Activated CD8-positive, alpha-beta memory T cell treated with anti-CD3 and anti-CD28 coated beads for 4 hours (primary cell): ENCODE measurements at places on chromosomes 4 and X.

DNA sequence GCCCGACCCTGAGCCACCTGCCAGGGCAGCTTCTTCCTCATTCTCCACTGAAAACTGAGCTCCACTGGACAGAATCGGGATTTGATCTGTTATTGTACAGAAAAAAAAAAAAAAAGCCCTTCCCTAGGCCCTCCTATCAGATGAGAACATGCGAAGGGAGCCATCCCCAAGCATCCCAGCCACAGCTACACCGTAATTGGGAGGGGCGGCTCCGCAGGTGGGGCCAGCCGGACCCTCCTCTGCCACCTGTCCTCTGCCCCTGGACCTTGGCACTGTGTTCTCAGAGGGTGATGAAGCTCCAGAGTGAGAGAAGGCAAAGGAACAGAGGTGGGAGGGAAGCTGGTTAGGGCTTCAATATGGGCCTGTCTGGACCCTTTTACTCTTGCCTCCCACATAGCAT, 240.0 kb upstream of the PSAPL1 start:
- DNase-seq = no peak

DNA sequence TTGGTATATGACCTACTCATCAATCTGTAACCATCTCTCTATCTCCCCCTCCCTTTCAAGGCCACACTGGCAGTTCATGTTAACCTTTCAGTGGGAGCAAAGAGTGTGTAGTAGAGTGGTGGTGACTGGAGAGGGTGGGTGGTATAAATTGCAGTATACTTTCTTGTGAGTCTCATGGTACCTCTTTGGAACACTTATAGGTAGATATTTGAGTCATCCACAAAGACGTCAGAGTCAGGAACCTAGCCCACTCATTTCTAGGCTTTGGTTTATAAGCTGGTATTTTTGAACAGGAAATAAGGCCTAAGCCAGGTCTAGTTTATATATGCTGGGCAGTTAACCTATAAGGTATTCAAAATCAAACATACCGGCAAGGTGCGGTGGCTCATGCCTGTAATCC, 36.3 kb downstream of the RLIM start:
- DNase-seq = no peak

DNA sequence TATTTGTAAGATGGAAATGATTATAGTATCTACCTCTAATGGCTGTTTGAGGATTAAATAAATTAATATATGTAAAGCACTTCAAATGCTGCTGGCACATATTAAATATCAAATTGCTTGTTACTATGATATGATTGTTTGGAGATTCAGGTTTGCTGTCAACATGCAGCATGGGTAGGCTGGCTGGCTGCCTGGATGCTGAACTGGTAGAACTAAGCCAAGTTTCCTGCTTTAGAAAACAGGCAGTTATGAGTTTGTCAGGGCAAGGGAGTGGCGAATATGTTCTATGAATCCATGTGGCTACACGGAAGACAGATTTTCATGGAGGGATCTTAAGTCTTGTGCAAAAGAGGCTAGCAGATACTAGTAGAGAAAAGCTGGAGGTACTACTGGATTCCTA, 239.6 kb downstream of the GBA3 start:
- no peak for DNase-seq

GRCh38 chrX:12002876-12003275, 135.4 kb upstream of the FRMPD4 start:
- DNase-seq = no peak

DNA sequence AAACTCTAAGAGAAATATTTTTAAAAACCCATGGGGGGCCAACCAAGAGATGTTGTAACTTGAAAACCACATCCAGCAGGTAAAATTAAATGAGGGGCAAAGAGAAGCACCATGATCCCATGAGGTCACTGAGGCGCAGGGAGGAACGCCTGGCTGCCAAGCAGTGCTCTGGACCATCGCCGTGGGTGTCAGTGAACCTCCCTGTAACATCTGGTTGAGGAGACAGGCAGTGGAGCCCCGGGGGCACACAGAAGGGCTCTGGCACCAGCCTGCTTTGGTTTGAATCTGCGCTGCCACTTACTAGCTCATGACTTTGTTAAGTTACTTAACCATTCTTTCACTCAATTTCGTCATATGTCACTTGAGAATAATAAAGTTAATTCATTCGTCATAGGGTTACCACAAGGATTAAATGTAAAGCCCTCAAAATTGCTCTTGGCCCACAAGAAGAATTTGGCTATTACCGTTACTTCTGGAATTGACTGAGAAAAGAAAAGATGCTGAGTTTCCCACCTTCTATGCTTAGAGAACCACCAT, 41.6 kb upstream of the SLC25A4 start:
- DNase-seq = no peak

DNA sequence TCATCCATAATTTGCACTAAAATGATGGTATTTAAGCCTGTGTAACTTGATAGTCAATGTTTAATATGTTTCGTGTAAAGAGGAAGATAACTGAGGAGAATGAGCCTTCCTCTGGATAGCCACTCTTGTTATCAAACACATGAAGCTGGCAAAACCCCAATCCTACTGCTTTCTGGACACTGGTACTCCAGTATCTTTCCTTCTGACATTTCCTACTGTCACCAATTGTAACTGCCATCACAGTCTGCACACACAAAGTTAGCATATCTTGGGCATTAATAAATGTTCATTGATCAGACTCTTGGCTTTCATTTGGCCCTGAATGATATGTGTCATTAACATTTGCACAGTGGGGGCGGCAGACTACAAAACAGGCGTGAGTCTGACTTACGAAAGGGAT, 419.1 kb downstream of the TMA16 start:
- DNase-seq = no peak

GRCh38 chr4:26062215-26062614, 148.2 kb downstream of the SMIM20 start:
- DNase-seq = no peak

GRCh38 chrX:3257471-3257870, 89.0 kb downstream of the MXRA5 start:
- no peak for DNase-seq

DNA sequence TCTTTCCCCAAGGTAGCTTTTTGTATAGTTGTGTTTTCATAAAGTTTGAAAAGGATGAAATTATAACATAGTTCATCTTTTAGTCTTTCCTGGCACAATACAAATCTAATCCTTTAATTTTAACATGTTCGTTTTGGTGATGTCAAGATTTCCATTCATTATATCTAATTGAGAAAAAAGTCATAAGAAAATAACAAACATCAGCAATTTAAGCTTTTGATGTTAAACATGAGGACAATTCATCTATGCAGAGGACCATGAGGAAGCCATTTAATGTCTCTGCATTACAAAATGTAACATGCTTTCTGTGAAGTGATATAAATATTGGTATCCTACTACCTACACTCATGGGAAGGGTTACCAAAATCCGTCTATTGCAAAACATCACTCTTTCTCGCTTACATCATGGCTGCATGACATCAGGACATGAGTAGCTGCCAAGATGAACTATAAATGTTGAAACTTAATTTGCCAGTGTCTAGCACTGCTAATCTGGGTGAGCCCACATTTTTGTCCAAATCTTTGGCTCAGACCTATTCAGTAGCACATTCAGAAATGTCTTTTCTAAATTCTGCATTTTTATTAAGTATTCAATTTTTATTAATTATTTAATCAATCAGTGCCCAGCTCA, 9.5 kb downstream of the EPGN start:
- DNase-seq = no peak

DNA sequence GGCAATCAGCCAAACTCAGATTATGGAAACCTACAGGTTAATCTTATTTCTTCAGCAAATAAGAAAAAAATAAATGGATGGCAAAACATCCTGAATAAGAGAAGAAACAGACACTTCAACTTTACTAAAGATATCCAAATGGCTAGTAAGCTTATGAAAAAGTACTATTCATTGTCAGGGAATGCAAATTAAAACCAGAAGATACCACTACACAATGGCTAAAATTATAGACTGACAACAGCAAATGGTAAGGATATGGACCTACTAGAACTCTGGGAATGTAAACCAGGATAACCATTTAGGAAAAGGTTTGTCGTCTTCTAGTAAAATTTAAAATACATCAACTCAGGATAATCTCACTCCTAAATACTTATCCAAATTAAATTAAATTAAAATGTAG, 24.3 kb downstream of the GRSF1 start:
- DNase-seq = no peak

GRCh38 chr4:70183168-70183939, 12.2 kb upstream of the ODAM start:
- no peak for DNase-seq

GRCh38 chrX:32395878-32396277, 815.5 kb downstream of the DMD start:
- no peak for DNase-seq

- no peak for DNase-seq
Measured at GRCh38 chr4:189305500-189305899, 635.2 kb upstream of the FRG1 start.

DNA sequence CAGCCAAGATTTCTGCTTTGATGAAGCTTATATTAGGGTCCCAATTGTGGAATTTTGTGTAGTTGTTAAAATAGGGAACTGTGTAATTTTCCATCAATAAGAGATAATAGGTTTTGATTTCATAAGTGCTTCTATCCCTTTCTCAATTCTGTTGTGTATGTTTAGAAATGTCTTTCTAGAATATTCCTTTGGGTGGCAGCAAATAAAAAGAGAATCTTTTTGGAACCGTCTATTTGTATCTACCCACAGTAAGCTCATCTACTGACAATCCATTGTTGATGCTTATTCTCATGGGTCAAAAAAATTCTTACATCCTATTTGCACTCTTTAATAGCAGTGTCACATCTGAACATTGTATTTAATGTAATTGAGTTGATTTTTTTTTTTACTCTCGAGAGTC, 61.7 kb downstream of the TMA16 start:
- DNase-seq = no peak

- no peak for DNase-seq
Measured at GRCh38 chrX:38220415-38221390, at the start of gene SRPX. Gene SRPX, minus strand, starts transcription at chrX:38220871. Its CDS starts 79 bp downstream, at chrX:38220792.

GRCh38 chr4:40038977-40039376, 17.7 kb upstream of the N4BP2 start:
- DNase-seq = no peak

DNA sequence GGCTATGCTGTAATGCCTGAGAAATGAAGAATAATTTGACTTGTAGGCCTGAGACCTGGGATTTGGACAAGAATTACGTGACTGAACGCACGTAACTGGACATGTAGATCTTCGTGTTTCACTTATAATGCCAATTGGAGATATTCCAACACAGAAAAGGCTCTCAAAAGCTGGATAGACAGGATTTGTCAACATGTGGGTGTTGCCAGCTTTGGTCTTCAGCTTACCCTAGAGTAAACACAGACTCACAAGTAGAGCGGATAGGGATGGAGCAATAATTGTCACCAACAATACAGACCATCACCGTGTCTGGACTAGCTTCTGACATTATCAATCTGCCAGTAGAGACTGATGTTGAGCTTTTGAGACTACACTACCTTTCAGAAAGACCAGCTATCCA, 1511.0 kb upstream of the ADGRL3 start:
- DNase-seq = no peak

GRCh38 chrX:118577041-118577440, 81.4 kb downstream of the DOCK11 start:
- DNase-seq = no peak

DNA sequence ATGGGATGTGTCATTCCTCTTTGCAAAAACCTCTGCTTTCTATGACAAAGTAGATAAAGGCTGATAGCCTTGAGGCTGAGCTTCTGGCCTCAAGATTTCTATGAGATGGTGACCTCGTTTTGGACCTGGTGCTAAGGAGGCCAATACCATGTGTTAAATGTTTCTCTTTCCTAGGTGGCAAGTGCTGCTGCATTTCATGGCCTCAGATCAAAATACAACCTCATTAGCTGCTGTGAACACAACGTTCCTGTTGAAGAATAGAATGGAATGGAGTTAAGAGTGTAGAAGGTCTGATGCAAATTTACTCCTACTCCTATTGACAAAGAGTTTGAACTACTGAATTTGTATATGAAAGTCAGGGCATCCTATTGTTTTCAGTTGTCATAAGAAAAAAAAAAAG, 112.0 kb downstream of the C4orf51 start:
- no peak for DNase-seq

DNA sequence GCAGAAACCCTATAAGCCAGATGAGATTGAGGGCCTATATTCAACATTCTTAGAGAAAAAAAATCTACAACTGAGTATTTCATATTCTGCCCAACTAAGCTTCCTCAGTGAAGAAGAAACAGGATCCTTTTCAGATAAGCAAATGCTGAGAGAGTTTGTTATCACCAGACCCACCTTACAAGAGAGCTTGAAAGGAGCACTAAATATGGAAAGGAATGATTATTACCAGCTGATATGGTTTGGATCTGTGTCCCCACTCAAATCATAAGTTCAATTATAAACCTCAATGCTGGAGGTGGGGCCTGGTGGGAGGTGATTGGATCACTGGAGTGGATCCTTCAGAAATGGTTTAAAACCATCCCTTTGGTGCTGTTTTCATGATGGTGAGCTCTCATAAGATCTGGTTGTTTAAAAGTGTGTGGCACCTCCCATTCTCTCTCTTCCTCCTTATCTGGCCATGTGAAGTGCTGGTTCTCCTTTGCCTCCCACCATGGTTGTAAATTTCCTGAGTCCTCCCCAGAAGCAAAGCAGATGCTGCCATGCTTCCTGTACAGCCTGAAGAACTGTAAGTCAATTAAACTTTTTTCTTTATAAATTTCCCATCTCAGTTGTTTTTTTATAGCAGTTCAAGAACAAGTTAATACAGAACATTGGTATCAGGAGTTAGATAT, 144.2 kb downstream of the MSN start:
- no peak for DNase-seq

GRCh38 chr4:11768251-11768972, 339.7 kb upstream of the HS3ST1 start:
- no peak for DNase-seq

- DNase-seq = no peak
Measured at GRCh38 chr4:90349636-90350035, 222.4 kb downstream of the CCSER1 start.

DNA sequence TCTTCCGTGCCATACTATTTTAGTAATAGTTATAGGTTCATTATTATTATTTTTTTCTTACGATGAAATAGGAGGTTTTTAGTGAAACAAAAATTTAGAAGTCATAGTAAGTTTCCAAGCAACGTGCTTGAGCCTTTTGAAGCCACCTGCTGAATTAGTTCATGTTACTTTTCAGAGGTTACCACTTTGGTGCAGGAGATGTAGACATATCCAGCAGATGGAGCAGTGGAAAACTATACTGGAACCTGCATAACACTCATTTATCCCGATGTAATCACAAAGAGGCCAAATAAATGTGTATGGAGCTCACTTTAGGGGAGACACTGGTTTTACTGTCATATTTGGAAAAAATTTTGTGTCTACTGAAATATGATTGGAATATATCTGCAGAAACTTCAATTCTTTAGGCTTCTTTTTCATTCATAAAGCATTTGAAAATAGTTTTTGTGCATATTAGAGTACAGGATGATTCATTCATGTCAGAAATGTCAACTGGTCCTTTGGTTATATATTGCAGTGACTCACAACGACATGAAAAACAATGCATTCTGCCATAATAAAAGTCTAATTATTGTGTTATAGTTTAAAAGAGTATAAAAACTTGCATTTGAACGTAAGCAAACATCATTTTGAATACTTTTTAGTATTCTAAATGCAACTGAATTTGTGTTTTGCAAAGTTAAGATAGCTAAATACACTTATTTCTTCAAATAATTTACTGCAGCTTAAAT, 2182.9 kb upstream of the TENM3 start:
- no peak for DNase-seq

- no peak for DNase-seq
Measured at GRCh38 chr4:11910812-11911211, 482.1 kb upstream of the HS3ST1 start.
